ENCODE measurements at places on chromosomes 16 and 17. TPM values are rescaled to one million over a fixed set of nuclear protein-coding genes. Genes with fewer than 3 reads are reported as not detected.

DNA sequence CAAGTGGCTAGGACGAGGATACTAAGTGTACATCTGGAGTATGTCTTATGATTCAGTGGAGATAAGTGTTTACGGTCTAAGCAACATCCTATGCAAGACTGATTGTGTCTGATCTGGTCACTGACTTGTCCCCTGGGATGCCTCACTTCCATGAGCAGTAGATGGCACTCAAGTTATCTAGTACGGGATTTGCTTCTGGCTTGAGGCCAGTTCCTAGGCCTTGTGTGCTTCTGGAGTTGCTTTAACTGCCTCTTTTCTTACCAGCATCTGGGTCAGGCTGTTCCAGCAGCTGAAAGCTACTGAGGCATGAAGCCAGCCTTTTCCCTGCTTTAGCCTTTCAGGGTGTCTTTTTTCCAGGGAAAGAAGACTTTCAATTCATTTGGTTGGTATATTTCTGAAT is 23.0 kb downstream of the SUPT6H start:
- DNase-seq, result no peak

- DNase-seq, result no peak
Observed at GRCh38 chr17:69407759-69408158, 6.7 kb upstream of the MAP2K6 start.

DNA sequence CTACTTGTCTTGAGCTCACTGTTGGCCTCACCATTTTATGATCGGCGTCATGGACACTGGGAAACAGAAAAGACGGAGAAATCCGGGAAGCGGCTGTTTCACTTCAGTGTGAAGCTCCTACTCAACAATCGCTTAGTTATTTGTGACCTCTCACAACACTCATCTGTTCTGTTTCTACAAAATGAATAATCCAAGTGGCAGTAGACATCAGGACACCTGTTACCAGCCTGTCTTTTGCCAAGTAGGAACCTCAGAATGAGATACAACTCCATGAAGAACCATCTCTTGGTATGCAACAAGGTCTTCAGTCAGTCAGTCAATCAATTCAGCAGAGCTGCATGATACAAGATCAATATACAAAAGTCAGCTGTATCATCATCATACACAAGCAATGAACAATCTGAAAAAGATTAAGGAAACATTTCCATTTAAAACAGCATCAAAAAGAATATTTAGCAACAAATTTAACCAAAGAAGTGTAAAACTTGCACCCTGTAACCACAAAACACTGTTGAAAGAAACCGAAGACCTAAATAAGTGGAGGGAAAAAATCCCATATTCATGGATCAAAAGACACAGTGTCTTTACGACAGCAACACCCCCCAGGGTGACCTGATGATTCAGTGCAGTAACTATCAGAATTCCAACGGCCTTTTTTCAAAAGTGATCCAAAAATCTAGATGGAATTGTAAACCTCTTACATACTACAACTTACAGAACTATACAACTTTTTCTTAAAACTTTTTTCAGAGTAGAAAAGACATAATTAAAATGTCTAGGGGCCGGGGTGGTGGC is 63.4 kb downstream of the ANKRD11 start:
- no peak for DNase-seq

GRCh38 chr16:66219491-66219890 is 147.0 kb upstream of the CDH5 start:
- no peak for DNase-seq

DNA sequence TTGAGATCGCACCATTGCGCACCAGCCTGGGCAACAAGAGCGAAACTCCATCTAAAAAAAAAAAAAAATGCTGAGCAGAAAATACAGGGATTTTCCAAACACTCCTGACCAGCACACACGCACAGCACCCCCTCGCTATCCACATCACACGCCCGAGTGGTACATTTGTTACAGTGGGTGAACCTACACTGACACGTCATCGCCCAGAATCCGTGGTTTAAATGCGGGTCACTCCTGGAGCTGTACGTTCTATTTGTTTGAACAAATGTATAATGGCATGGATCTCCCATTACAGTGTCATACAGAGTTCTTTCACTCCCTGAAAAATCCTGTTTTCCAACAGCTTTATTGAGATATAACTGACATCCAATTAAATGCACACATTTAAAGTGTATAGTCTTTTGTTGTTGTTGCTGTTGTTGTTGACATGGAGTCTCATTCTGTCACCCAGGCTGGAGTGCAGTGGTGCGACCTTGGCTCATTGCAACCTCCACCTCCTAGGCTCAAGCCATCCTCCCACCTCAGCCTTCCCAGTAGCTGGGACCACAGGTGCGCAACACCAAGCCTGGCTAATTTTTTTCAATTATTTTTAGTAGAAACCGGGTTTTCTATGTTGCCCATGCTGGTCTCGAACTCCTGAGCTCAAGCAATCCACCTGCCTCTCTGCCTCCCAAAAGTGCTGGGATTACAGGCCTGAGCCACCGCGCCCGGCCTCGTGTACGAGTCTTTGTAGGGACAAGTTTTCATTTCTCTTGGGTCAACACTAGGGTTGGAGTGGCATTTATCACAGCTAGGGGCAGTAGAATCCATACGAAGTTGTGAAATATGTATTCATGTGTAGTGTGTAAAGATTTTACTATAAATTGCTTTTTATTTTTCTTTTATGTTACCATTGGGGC is 4.4 kb upstream of the CARHSP1 start:
- DNase-seq, result no peak

GRCh38 chr17:75250009-75250471 is 11.4 kb downstream of the GGA3 start:
- DNase-seq, result no peak

DNA sequence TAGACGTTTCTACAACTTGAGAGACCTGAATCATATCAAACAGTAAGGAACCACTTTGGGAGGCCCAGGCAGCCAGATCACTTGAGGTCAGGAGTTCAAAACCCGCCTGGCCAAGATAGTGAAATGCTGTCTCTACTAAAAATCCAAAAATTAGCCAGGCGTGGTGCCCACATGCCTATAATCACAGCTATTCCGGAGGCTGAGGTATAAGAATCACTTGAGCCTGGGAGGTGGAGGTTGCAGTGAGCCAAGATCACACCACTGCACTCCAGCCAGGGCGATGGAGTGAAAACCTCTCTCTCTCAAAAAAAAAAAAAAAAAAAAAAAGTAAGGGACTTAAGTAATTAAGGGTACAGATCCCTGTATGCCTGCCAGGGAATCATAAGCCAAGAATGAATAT is 103.4 kb upstream of the NUDT7 start:
- DNase-seq, result no peak

The KRT33B gene
- not detected for total RNA-seq

The SAMD14 gene
- total RNA-seq, result not detected

- DNase-seq, result no peak
Observed at GRCh38 chr17:48148854-48149786, 41.6 kb downstream of the SNX11 start.

- DNase-seq, result no peak
Observed at GRCh38 chr17:43019418-43019817, 2.8 kb downstream of the VAT1 start.

The ASPA gene
- 0.98 TPM for total RNA-seq
